ENCODE measurements at places on chromosomes 7 and 10. TPM values are rescaled to one million over a fixed set of nuclear protein-coding genes. Genes with fewer than 3 reads are reported as not detected.

- no peak for DNase-seq
These were observed 28.7 kb downstream of the VTI1A start for GRCh38 chr10:112475575-112476218.

DNA sequence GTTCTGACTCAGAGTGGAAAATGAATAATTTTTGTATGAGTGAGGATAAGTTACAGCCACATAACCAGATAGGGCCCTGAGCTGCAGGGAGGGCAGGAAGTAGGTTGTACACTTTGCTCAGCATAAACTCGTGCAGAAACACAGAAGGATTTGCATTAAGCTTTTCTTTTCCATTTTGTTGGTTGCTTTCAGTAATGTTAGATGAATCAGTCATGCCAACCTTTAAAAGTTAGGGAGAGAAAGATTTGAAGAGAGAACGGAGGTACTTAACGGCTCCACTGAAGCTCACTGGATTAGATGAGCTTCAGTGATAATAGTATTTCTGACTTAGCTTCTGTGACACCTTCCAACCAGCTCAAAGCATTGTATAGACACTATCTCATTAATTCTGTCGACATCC, 348.1 kb downstream of the GATA3 start:
- DNase-seq: no peak

- no peak for DNase-seq
These were observed 337.2 kb downstream of the C7orf25 start for GRCh38 chr7:42574685-42575084.

The PTEN gene
- polyA plus RNA-seq: 29.4 TPM

DNA sequence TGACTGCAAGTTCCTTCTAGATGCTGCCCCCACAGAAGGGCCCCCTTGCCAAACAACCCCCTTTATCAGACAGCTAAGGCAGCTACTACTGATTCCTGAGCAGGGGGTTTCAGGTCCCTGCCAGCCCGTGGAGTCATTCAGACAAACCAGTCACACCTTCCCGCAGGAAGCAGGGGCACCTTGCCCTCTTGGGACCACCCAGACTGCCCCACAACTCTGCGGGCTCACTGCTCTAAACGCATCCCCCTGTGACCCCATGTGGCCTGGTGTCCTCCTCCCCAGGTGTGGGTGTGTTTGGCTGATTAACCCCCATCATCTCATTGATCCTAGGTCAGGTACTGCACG, 298.9 kb downstream of the TCERG1L start:
- DNase-seq: no peak

DNA sequence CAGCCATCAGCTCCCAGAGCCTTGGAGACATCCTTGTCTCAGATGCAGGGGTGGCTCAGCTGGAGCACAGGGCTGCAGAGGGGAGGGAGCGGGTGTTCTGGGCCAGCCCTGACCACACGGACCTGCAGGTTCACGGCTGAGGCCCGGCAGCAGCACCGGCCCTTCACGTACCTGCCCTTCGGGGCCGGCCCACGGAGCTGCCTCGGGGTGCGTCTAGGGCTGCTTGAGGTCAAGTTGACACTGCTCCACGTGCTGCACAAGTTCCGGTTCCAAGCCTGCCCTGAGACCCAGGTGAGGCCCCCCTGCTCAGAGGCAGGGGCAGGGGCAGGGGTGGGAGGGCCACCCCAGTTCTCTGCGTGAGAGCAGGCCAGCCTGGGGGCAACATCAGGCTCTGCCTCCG, 45.2 kb downstream of the PARP12 start:
- DNase-seq: no peak

GRCh38 chr10:34524369-34525091, 290.6 kb downstream of the PARD3 start:
- DNase-seq: no peak

The POT1 gene
- 23.5 TPM for polyA plus RNA-seq

- no peak for DNase-seq
These were observed 213.7 kb downstream of the CSTF2T start for GRCh38 chr10:51485668-51486067.

The CPVL gene
- not detected for polyA plus RNA-seq

- DNase-seq: no peak
These were observed 237.6 kb downstream of the KCNMA1 start for GRCh38 chr10:77400033-77400432.

GRCh38 chr10:100873146-100873826, 39.5 kb upstream of the SLF2 start:
- no peak for DNase-seq

GRCh38 chr7:80760292-80760691, 121.8 kb downstream of the CD36 start:
- DNase-seq: no peak

GRCh38 chr10:2145491-2145890, 408.2 kb upstream of the ADARB2 start:
- no peak for DNase-seq

The ZMIZ2 gene
- 2.6 TPM for polyA plus RNA-seq

GRCh38 chr10:123143162-123143824, 4.6 kb upstream of the HMX2 start:
- no peak for DNase-seq

- DNase-seq: no peak
These were observed 112.5 kb upstream of the UNC5B start for GRCh38 chr10:71099731-71100361.

GRCh38 chr7:12949060-12949931, 261.9 kb downstream of the ARL4A start:
- DNase-seq: no peak

DNA sequence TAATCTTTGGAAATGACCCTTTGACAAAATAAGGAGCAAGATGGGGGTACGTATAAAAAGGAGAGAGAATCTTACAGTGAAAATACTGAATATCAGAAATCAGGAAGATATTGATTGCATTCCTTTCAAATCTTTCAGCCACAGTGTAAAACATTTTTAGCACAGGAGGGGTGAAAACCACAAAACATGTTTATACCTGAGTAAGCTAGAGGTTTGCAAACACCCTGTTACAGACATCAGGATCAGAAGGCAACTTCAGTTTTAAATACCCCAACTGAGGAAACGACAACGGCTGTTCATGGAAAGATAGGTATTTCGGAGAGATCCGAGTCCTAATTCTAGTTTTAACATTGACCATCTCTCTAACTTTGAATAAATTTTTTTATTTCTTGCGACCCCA, 69.1 kb upstream of the ITGB1 start:
- no peak for DNase-seq

Measured in naive thymus-derived CD8-positive, alpha-beta T cell (primary cell).